ENCODE measurements at places on chromosomes 2 and 18.

- DNase-seq: no peak
These were observed 61.6 kb downstream of the LAMA1 start for GRCh38 chr18:7056026-7056425.

DNA sequence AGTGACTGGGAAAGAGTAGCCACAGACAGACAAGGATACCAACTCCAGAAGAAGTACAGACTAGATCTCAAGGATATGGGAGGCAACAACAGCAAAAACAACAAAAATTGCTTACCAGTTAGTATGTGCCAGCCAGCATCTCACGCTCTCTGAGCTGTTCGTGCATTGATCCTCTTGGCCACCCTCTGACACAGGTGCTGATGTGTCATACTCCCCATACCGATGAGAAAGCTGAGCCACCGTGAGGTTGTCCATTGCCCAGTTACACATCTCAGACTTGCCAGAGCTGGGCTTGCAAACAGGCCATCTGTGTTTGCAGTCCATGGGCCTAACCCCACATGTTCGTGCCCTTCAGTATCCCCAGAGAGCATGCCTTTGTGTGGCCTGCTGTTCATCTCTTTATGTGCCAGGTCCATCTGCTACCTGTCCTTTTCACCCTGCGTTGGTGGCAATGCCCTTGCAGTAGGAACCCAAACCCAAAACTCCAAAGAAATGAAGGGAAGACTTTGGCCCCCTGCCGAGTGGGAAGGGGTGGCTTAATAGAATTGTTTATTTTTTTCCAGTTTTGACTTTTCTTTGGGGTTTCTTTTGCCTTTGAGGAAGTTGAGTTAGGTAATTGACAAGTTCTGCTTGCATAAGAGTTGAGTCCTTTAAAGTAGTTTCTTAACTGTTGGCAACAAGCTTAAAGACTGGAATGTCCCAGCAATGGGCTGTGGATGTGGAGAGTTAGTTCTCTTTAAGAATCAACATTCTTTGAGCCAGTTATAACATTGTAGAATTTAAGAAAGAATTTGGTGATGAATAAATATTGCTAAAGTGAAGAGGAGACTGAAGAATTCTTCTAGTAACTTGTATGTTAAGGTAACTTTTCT is 46.7 kb downstream of the LYPD6B start:
- no peak for DNase-seq

DNA sequence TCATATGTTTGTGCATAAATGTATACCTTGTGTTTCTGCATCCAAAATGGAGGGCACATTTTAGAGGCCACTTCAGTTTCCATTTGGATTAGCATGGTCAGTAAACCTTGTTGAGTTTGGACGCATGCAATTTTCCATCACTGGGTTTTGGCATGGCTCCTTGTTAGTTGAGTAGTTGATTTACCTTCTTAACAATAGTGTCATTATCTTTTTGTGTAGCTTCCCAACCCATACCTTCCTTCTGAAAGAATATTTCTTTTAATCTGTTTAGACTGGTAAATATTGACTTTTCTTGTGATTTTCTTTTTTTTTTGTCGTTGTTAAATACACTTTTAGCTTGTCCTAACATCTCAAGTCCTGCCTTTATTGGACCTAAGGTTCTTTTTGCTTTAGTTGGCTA is 15.5 kb downstream of the RPIA start:
- no peak for DNase-seq

DNA sequence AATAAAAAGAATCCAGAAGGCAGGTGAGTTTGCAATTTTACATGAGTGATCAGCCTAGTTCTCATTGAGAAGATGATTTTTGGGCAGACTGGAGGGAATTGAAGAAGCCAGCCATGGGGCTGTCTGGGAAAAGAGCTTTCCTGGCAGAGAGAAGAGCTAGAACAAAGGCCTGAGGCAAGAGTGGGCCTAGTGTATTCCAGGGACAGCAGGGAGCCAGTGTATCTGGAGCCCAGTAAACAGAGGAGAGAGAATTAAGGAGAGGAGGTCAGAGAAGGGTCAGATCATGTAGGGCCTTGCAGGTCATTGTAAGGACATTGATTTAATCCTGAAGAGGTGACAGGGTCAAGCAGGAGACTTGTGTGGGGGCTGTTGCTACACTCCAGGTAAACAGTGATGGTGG is 195.8 kb downstream of the SATB2 start:
- DNase-seq: no peak

- no peak for DNase-seq
These were observed 71.5 kb downstream of the KLHL14 start for GRCh38 chr18:32701313-32701712.

GRCh38 chr18:323253-323622 is 55.4 kb upstream of the THOC1 start:
- DNase-seq: no peak

- no peak for DNase-seq
These were observed 35.1 kb downstream of the PMS1 start for GRCh38 chr2:189819297-189819704.

DNA sequence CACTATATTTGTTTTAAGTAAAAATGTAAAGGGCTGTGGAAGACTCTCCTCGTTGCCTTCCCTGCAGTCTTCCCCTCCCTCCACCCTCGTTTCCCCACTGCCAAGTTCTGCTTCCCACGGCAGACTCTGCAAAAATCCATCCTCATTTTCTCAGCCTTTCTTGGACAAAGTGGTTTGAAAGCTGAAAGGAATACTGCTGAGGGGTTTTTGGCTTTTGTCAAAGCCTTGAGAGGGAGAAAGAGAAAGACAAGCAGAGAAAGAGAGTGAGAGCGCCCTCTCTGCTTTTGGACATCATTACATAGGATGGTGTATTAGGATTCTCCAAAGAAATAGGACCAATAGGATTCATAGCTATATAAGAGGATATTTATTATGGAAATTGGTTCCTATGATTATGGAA is 455.9 kb upstream of the SOX11 start:
- no peak for DNase-seq

GRCh38 chr2:72833084-72833714 is 7.4 kb upstream of the EXOC6B start:
- DNase-seq: no peak

DNA sequence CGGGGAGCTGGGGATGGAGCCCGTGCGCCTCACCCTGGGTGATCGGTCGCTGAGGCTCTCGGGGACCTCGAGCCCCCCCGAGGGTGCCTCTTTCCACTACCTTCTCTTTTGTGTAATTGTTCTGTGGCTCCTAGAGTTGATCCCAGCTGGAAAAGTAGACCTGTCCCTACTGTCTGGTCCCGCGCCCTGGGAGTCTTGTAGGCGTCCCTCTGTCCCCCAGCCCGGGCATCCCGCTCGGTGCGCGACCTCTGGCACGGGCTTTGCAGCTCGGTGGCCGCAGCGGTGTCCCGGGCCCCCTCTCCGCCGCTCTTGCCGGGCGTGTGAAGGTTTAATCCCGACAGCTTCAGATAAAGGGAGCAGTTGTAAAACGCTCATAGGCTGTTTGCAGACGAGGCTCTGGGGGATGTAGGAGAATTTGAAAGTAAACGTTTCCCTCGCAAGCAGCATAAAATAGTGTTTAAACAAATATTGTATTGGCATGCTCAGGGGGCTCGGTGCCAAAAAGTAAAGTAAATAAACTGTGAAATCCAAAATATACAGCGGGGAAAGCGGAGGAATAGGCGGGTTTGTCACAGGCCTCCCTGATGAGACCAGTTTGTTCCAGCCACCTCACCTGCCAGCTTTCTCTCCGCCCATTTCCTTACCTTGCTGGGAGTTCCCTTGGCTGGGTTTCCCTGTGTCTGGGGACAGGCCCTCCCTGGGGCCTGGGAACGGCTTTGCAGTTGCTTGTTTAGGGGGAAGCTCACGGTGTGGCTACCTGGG is 1.9 kb downstream of the GLI2 start:
- no peak for DNase-seq

DNA sequence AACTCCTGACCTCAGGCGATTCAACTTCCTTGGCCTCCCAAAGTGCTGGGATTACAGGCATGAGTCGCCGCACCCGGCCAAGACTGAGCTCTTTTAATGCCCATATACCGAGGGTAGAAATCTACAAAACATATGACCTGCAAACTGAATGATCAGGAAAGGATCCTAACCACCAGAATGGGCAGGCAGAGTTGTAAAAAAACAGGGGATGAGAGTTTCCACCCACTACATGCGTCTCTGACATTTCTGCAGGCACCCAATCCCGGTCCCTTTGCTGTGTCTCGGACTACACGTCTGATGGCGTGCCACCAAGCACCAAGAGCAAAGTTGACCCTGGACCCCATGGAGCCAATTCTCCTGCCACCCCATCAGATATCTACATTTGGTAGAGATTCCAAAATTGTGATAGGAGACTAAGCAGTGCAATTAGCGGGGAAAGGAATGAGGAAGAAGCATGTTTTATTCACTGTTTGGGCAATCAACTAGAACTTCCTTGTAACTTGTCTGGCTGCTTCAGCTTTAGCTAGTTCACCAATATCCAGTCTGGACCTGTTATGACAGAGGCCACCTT is 74.1 kb downstream of the ATP8B1 start:
- DNase-seq: no peak

DNA sequence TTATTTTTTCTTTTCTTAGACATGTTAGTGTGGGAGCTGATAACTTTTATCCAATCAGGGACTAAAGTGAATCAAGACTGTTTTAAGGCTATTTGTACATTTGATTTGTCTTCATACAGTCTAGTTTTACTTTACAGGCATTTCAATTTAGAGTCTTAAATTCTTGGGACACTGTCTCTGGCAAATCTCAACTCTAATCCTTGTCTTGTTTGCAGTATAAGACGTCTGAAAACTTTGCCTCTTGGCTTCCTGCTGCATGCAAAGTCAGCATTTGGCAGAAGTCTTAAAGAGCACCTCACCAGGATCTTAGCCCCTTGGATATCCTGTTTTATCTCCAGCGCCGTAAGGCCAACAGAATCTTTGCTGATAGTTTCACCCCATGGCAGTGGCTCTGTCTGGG is 30.3 kb downstream of the SPOPL start:
- DNase-seq: no peak

DNA sequence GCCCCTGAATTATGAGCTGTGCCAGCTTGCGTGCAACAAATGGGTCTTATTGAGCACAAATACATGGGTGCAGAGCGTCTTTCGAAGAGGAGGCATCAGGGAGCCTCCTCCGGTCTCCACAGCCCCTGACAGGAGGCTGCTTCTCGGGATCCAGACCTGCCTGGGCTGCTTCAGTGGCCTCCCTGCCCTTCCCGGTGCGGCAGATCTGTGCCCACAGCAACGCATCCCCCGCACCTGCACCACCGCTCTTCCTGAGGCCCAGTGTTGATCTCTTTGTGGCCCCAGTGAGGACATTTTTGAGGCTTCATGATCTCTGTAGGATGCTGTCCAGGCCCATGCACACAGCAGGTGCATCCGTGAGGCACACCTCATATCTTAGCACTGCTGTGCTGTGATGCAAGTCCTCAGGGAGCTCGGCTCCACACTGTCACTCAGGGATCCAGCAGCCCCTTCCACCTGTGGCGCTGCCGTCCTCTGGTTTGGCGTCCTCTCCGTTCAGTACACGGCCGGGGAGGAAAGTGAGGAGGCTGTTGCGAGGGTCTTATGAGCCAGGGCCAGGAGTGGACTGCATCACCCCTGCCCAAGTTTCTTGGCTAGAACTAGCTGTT is 17.4 kb downstream of the RTP5 start:
- no peak for DNase-seq

DNA sequence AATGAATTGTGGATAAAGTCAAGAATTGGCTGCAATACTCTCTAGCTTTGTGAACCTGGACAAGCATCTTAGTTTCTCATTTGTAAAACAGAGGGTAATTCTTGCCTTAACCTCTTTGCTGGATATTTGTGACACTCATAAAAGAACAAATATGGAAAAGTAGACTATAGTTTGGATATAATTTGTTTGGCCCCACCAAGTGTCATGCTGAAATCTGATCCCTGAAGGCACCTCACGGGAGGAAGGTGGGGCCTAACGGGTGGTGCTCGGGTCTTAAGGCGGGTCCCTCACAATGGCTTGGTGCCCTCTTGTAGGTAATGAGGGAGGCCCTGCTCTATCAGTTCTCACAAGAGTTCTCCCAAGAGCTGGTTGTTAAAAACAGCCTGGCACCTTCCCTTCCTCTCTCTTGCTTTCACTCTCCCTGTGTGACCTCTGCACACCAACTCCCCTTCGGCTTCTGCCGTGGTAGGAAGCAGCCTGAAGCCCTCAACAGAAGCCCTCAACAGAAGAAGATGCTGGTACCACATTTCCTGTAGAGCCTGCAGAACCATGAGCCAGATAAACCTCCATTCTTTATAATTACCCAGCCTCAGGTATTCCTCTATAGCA is 37.4 kb downstream of the ARL4C start:
- DNase-seq: no peak

- no peak for DNase-seq
These were observed 10.7 kb downstream of the ZEB2 start for GRCh38 chr2:144509001-144509878.

- DNase-seq: no peak
These were observed 187.7 kb downstream of the IRS1 start for GRCh38 chr2:226611944-226612318.

GRCh38 chr2:133495226-133495625 is 73.0 kb downstream of the NCKAP5 start:
- no peak for DNase-seq

- DNase-seq: no peak
These were observed 93.8 kb downstream of the LYPD6B start for GRCh38 chr2:149132339-149132738.

Data from central memory CD8-positive, alpha-beta T cell (primary cell).